ENCODE measurements at places on chromosomes 1 and 21. TPM values are rescaled to one million over a fixed set of nuclear protein-coding genes. Genes with fewer than 3 reads are reported as not detected.

DNA sequence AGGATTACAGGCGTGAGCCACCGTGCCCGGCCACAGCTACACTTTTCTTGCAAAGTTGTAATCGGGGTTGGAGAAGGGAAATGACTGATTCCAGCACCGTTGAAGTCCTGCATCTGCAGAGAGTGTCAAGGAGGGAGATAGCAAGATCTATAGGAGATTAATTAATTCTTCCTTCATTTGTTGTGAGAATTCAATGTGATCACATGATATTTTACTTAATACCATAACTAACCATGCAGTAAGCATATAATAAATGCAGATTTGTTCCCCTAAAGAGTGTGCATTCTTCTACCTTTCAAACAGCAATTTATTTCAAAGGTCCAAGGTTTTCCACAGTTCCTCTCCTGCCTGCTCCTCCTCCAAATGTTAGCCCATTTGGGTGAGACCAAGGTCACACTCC, 204.5 kb downstream of the GREM2 start:
- no peaks in the 10 kb centered on the region for H3K27me3 ChIP-seq
- no peaks in the 10 kb centered on the region for H3K36me3 ChIP-seq
- no peak overlapping the region for H3K27ac ChIP-seq
- no peaks in the 10 kb centered on the region for H3K4me1 ChIP-seq
- no peak overlapping the region for H3K4me3 ChIP-seq

USH2A gene
- not detected for total RNA-seq

GUCA2A gene
- total RNA-seq, result not detected

- no peaks in the 10 kb centered on the region for H3K27me3 ChIP-seq
- H3K4me1 ChIP-seq, result no peaks in the 10 kb centered on the region
- DNase-seq, result no peak
Observed at GRCh38 chr1:117036018-117036461, 24.1 kb upstream of the TTF2 start.

DNA sequence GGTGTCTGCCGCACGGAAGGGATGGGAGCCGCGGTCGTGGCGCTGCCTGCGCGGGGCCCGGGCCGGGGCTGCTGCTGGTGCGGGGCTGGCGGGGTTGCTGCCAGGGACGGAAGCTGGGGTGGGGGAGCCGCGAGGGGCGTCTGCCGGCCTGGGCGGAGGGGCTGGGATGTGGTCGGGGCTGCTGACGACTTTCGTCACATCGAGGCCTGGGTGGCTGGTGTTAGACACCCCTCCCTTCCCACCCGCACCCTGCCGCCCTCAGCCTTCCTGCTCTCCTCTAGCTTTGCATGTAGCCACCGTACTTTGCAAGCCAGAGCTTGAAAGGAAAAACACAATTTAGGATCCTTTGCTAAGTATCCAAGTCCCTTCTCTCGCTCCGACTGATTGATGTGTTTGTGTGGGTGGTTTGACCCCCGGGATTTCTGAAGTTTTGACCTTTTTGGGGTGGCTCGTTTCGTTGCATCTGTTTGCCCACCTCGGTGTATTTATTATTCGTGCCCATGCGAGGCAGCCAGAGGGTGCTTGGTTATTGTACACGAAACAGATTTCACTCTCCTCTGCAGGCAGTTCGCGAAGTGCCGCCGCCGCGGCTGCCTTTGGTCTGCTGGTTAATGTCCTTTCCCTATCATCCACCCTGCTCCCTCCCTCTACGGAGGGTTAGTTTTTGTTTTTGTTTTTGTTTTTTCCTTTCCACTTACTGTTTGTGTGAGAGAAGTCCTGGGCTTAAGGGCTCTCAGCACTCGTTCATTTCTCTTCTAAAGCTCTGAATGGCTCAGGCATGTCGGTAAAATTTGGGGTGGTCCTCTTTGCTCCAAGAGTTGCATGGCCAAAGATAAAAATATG, 868 bp downstream of the C1orf21 start:
- H3K4me3 ChIP-seq, result peak overlapping the region; percentile 79
- peak overlapping the region; percentile 64 for H3K27ac ChIP-seq

DNA sequence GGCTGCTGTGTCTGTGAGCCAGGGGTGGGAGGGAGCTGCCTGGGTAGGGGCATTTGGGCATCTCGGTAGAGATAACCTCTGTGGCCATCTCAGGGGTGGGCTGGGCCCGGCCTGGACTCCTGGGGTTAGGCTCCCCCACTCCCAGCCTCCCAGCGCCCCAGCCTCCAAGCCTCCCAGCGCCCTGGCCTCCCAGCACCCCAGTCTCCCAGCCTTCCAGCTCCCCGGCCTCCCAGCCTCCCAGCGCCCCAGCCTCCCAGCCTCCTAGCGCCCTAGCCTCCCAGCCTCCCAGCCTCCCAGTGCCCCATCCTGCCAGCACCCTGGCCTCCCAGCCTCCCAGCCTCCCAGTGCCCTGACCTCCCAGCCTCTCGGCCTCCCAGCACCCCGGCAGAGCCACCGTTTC, 85.1 kb upstream of the TTC34 start:
- DNase-seq, result no peak
- H3K36me3 ChIP-seq, result no peaks in the 10 kb centered on the region
- no peak overlapping the region for H3K4me3 ChIP-seq
- no peak overlapping the region for H3K27ac ChIP-seq
- no peaks in the 10 kb centered on the region for H3K4me1 ChIP-seq

All from activated CD8-positive, alpha-beta memory T cell treated with anti-CD3 and anti-CD28 coated beads, Interleukin-2, amount 10 ng/mL, durations not matched to agents 7 days and 5 days (primary cell).